ENCODE measurements at places on chromosomes 12 and 14.

GRCh38 chr12:124208489-124208888 lies 86.4 kb upstream of the RFLNA start:
- no peak for DNase-seq

DNA sequence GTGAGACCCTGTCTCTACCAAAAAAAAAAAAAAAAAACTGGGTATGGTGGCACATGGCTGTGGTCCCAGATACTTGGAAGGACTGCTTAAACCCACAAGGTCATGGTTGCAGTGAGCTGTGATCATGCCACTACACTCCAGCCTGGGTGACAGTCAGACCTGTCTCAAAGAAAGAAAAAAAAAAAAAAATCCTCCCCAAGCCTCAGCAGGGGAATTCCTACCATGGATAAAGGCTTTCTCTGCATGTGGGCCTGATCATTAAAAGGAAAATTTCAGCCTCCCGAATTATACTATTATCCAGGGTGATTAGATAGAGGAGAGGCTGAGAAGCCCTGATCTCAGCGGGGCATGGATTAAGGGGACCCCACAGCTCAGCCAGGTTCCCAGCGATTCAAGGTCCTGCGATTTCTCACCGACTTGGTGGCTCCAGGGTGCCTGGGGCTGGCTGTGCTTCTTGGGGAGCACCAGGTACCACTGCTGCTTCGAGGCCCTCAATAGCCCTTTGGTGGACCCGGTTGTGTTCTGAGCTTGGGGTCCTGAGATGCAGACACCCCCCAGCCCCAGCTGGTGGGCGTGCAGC lies 5.6 kb downstream of the SH2B3 start:
- no peak for DNase-seq

DNA sequence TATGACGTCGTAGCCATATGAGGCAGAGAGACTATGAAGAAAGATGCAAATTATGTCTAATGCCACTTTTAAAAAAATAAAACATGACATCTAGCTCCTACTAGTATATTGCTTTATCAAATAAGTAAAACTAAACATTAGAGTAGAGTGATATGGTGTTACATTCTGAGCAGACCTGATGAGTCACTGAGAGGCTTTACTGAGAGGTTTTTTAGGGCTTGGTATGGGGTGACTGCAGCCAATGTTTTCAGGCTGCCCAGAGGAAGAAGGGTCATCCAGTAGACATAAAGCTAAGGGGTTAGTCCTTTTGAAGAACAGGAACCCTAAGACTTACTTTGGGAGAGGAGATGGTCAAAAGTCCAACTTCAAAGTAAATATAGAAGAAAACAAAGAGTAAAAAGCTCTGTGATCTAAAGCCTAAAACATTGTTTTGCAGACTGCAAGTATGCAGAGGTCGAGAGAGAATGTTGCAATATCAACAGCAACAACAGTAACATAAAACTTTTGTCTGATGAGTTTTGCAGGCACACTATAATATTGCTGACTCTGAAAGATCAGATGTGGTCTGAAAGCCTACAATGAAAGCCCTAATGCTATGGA lies 774.7 kb downstream of the TMTC2 start:
- no peak for DNase-seq

DNA sequence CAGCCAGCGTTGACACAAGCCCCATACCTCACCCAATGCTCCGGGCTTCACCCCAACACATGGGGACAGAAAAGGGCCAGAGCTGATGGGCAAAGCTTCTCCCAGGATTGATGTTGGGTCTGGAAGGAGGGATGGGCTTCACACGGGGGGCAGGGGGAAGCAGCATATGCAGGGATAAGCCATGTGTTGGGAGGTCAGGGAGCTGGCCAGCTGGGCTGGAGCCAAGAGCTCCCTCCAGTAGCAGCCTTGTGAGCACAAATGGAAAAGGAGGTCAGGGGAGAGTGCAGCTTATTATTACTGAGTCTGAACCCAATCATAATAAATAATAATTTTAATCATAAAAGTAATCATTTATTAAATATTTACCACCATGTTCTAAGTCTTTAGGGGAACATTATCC lies 9.3 kb downstream of the PLEKHD1 start:
- no peak for DNase-seq

DNA sequence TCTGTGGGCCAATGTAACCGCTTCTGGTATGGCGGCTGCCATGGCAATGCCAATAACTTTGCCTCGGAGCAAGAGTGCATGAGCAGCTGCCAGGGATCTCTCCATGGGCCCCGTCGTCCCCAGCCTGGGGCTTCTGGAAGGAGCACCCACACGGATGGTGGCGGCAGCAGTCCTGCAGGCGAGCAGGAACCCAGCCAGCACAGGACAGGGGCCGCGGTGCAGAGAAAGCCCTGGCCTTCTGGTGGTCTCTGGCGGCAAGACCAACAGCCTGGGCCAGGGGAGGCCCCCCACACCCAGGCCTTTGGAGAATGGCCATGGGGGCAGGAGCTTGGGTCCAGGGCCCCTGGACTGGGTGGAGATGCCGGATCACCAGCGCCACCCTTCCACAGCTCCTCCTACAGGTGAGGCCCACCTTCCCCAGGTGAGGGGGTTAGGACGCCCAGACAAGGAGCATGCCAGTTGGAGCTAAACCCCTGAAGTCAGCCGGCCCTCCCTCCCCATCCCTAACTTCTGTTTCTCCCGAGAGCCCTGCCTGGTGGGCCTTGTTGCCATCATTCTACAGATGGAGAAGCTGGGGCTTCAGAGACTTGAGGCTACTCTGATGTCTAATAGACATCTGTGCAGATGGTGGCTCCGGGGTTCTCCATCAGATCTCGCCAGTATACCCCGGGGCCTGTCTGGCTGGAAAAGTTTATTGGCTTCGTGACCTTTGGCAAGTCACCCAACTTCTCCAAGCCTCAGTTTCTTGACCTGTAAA lies 25.3 kb downstream of the PAPLN start:
- no peak for DNase-seq

All from NCI-H82 (cell line).